Posterior vena cava (tissue), 2 donors: ENCODE measurements at places on chromosomes 1 and 21. TPM values are rescaled to one million over a fixed set of nuclear protein-coding genes. Genes with fewer than 3 reads are reported as not detected.

BRDT gene
- not detected for total RNA-seq

WNT3A gene
- not detected for total RNA-seq

AMY1C gene
- not detected for total RNA-seq

ADAM30 gene
- total RNA-seq = not detected

PGLYRP3 gene
- not detected for total RNA-seq

TCEANC2 gene
- total RNA-seq = 5.7 TPM

PLA2G2E gene
- total RNA-seq = not detected

HSD3B2 gene
- not detected for total RNA-seq
